ENCODE measurements at places on chromosomes 11 and 22.

GRCh38 chr11:128468111-128468510 lies 119.2 kb downstream of the ETS1 start:
- no peak for DNase-seq

GRCh38 chr22:49768077-49768910 lies 59.4 kb downstream of the BRD1 start:
- no peak for DNase-seq

GRCh38 chr22:38724926-38725571 lies 19.3 kb downstream of the GTPBP1 start:
- peak; percentile 46 for DNase-seq

DNA sequence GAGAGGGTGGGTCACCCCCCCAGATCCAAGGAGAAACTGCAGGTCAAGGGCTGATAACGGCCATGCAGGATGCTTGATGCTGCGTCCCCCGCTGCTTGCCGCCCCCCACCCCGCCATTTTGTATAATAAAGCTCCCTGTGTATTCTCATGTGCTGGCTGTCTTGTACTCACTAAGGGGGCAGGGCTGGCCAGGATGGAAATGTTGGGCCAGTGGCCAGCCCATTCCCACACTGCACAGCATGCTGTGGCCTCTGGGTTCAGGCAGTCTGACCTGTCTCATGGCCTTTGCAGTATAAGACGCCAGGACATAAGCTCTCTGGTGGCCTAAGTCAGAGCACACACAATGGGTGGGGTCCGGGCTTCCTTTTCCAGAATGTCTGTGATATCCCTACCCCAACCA lies 421 bp upstream of the PRR33 start:
- DNase-seq, result no peak

- no peak for DNase-seq
Observed at GRCh38 chr22:38167988-38168407, 13.6 kb downstream of the PLA2G6 start.

DNA sequence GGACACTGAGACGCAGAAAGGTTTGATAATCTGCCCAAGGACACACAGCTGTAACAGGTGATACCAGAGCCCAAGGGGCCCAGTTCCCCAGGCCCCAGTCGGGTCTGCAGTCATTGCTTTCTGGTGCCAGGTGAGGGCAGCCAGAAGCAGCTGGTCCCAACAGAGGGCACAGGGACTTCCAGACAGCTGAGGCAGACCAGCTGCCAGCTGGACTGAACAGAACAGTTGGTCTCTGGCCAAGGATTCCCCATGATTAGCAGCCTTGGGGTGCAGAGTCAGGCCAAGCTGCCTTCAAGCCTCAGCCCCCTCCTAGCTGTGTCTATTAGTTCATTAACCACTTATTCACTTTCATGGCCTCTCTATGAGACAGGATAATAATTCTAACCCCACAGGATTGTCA lies 105.6 kb downstream of the RRAS2 start:
- no peak for DNase-seq

DNA sequence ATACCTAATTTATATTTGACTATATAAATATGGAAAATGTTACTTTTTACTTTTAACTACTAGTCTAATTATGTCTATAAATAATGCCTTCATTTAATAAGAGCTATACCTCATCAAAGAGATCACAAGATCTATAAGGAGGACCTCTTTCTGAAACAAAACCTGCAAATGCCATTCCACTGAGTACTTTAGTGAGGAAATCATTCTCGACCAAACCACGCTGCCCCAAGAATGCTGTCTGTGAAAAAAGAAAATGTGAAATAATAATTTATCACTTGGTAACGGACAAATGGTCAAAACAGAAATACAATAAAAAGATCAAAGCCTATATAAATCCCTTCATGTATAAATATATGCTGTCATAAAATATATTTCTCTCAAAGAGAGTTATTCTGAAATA lies 301.7 kb downstream of the SBF2 start:
- no peak for DNase-seq
